ENCODE measurements at places on chromosomes 11 and 22.

DNA sequence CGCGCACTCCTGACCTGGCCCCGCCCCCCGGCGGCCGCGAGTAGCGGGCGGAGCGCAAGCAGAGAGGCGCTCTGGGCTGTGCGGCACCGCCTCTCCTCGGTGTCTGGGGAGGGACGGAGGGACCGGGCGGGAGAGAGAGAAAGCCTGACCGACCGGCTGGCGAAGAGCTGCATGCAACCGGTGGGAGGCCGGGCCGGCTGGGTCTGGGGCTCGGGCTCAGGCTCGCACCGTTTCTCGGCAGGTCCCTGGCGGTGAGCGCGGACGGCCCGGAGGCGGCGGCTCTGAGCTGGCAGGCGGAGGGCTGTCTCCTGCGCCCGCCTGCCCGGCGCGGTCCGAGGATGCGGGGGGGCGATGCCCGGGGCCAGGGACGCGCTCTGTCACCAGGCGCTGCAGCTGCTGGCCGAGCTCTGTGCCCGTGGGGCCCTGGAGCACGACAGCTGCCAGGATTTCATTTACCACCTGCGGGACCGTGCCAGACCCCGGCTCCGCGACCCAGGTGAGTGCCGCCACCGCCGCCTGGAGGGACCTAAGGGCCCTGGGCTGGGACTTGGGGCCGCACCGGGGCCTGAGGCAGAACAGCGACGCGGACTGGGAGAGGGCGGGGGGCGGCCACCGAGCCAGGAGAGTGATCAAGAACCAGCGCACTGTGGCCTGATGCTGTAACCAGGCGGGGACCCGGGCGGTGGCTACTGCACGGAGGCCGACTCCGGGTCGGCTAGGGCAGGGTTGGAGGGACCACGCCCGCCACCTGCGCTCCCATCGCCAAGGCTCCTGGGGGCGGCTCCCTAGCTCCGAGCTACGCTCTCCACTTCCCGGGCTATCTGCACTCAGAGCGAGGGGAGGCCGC lies at the start of gene SYT9:
Gene SYT9 (plus strand): TSS at position 69 of the 847 bp plus-strand sequence. CDS start 283 bp downstream, at position 352.
- peak; percentile 22 for DNase-seq

DNA sequence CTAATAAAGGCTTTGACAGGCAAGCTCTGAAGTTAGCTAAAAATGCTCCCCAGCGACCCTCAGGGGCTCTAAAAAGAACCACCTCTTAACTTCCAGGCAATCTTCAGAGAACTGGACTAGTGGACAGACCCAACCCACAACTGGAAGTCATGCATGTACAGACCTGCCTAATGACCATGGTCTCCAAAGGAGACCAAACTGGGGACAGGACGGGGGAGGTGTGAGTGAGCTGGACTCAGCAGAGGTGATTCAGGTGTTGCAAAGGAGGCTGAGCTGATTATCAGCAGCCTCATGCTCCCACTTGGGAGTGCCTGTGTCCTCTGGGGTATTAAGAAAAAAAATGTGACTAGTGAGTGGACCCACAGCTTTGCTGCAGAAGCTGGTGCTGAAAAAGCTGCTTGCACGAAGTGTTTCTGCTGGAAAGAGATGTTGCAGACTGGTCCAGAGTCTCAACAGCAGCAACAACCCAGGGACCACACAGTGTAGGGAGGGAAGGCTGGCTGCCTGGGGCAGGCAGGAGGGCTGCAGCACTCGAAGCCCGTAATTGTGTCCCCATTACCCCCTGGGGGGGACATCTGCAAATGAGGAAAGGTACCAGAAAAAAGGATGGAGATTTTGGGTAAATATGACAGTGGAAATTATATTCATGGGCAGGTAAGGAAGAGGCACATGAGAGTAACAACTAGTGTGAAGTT lies 35.3 kb downstream of the PITPNB start:
- DNase-seq = no peak

DNA sequence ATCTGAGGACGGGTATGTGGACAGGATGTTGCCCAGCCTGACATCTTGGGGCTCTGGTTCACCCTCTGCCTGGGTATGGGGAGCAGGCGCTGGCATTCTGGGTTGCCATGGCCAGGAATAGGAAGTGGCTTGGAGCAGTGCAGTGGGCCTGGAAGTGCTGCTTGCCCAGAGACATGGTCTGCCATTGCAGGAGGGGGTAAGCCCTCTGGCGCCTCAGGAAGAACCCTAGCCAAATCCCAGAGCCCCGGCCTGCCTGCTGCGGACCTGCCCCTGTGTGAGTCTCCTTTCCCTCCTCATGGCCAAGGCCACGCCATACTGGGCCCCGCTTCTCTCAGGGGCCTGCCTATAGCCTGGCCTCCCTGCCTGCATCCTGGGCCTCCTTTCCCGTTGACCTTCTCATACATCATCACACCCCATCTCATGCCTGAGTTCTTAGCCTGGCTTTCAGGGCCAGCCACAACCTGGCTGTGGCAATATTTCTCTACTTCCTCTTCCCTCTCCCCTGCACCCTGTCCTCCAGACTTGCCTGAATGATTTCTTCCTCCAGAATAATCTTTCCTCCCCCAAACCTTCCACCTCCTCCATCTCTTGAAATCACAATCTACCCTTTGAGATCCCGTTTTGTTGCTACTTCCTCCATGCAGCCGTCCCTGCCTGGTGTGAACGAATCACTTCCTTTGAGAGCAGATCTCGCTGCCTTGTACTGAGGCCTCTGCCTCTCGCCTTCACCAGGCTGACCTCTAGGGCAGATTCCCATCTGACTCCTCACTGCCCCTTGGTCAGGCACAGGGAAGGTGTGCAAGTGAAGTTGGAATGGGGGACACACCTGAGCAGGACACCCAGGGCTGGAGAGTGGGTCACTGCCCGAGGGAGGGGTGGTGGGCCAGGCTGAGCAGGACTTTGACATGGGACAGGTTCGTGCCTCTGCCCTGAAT lies 5.2 kb downstream of the CAPN5 start:
- DNase-seq = no peak

DNA sequence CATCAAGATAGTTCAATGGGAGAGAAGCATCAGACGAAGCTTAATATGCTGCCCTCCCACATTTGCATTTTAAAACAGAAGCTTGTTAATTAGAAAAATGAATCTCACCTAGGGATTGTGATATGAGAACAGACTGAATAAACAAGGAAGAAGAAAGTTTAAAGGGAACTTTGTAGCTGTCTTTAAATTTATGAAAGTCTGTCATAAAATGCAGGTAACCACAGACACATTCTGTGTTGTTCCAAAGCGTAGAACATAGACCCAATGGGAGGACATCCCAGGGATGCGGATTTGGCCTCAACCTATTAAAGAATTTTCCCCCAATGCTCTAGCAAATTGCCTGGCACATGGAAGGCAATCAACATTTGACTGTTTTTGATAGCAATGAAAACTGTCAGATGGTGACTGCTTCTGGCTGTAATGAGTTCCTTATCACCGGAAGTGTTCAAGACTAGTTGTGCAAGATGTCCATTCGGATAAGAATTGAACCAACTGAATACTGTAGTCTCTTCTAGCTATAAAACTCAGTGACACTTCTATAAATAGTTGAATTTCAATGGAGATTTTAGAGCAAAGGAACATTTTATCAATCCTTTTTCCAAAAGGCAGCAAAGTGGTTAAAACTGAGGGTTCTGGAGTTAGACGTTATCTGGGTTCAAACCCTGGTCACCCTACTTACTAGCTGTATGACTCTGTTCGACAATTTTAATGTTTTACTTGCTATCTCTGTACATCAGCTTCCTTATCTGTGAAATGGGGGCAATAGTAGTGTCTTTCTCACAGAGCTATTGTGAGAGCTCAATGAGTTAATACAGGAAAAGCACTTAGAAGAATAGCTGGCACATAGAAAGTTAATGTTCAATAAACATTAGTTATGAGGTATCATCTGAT lies 64.9 kb downstream of the LIF start:
- no peak for DNase-seq

DNA sequence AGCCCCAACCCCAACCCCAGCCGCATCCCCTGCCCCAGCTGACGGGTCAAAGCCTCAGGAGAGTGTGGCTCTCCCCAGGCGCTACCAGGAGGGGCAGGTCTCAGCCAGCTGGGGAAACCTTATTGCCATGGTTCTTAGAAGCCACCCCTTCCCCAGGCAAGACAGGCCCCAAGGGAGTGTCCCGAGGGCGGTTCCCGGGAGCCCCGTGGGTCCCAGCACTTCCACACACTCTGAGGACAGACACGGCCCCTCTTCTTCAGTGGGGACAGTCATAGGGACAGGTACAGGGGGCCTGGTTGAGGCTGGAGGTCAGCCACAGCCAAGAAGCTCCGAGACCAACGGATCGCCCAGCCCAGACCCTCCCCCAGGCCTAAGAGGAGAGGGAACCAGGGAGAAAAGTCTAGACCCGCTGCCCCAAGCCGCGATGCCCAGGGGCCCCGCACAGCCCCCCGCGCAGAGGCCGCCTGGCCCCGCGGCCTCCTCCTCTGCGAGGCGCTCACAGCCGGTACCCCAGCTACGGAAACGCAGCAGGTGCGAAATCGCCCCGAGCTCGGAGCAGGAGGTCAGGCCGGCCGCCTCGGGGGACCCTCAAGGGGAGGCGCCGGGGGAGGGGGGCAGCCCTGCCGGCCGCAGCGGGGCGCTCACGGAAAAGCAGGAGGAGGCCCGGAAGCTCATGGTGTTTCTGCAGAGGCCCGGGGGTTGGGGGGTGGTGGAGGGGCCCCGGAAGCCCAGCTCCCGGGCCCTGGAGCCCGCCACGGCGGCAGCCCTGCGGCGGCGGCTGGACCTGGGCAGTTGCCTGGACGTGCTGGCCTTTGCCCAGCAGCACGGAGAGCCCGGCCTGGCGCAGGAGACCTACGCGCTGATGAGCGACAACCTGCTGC lies 2.6 kb downstream of the KLHDC7B start:
- DNase-seq = no peak

DNA sequence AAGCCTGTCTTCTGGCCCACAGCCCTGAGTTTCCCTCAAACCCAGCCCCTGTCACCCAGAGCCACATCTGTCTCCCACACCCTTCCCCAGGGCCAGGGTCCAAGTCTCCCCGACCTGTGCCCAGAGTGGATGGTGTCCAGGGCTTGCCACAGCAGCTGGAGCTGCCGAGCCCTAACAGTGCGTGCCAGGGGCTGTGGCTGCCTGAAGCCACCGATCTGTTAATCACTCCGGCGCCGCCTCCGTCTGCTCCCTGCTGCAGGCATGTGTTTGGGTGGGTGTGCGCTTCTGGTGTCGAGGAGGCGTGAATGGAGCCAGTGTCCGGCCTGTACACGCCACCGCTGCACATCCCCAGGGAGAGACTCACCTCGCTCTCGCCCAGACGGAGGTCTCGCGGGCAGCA lies 26.1 kb downstream of the SHISAL1 start:
- DNase-seq = no peak

DNA sequence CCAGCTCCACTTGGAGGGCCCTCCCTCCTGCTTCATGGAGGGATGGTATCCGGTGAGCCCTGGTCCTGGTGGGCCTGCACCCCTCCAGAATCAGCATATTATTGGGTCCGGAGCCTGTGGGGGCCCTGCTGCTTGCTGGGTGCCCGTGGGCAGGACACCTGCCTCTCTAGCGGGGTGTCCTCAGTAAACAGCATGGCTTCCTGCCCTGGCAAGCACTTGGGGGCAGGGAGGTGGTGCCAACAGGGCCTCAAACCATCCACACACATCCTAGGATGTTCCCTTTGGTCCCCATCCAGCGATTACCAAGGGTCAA lies 108.3 kb downstream of the CTTN start:
- DNase-seq = no peak

- no peak for DNase-seq
These were observed 21.1 kb downstream of the RFPL3 start for GRCh38 chr22:32378707-32379272.

GRCh38 chr11:76696756-76697155 lies 26.2 kb upstream of the LRRC32 start:
- DNase-seq = no peak

DNA sequence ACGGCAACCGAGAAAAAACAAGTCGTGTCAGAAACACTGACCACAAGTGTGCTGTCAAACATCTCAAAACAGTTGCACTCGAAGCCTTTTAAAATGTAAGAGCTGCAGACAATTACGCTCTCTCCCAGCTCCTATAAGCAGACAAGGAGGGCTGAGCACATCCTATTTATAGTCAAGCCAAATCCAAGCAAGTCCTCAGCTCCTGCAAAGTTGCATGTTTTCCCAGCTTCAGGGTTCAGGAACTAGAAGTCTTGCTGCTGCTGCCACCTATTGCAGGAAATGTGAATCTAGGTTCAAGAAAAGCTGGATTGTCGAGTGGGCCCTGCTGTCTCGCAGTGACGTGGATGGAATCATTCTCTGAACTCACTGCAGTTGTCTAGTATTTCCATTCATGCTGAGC lies 15.5 kb downstream of the EFCAB6 start:
- DNase-seq = no peak

DNA sequence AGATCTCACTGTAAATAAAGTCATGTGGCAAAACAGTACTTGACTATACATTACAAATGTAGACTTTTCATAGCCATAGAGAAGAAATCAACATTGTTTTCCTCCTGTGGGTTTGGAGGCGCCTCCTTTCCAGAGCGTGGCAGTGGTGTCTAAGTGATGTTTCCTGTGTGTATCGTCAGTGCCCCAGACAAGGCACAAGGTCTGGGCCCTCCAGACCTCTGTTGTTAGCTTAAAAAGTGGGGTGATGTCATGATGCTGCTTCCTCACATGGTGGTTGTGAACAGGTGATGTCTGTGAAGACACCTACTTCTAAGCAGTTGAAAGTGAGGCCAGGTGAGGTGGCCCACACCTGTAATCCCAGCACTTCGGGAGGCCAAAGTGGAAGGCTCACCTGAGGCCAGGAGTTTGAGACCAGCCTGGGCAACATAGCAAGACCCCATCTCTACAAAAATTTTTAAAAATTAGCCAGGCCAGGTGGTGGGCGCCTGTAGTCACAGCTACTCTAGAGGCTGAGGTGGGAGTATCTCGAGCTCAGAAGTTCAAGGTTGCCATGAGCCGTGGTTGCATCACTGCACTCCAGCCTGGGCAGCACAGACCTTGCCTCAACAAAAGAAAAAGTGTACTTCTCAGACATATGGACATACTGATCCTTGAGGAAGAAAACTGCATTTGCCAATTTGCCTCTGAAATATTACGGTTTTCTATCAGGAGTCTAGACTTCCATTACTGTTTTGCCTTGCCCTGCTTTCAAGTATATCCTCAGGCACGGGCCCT lies 15.7 kb downstream of the NUP50 start:
- DNase-seq = no peak

DNA sequence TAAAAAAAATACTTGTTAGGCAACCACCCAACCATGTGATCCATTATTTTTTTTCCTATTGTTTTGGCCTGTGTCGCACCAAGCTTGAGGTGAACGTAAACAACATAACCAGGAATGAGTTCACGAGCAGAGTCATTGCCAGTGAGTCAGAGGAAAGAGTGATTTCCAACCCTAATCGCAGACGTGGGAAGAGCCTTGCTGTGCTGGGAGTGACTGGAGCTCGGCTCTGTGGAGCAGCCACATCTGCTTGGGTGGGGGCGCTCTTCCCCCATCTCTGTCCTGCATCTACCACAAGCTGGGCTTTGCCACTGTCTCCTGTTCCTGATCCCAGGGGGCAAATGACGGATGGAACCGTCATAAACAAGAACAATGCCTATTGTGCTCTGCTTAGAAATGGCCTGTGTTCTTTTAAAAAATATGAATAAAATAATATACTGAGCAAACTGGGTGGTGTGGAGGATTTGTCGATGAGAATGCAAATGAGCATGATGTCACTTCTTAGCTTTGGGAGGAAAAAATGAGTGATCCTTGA lies 210.0 kb downstream of the KIRREL3 start:
- no peak for DNase-seq

- DNase-seq = no peak
These were observed 13.4 kb downstream of the APLNR start for GRCh38 chr11:57223601-57224000.
